ENCODE measurements at places on chromosomes 6 and 20.

- no peak for DNase-seq
Measured at GRCh38 chr6:30870546-30870945, 13.8 kb upstream of the DDR1 start.

DNA sequence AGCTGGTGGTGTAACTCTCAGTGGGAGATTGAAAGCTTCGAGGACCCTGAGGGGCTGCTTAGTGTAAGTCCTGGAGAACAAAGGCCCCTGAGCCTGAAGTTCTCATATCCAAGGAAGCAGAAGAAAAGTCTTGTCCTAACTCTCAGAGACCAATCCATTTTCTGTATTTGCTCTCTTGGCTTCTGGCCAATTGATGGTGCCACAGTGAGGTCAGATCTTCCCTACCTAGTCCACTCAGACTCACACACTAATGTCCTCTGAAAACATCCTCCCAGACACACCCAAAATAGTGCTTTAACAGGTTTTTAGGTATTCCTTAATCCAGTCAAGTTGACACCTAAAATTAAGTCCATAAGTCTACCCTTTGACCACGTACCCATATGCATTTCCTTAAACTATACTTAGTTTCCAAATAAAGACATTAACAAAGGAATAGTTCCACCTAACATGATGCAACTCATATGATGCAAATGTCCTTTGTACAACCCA is 29.4 kb downstream of the ZNF292 start:
- DNase-seq = no peak

GRCh38 chr6:27230758-27231111 is 16.8 kb upstream of the PRSS16 start:
- no peak for DNase-seq

- peak; percentile 90 for DNase-seq
Measured at GRCh38 chr6:89985751-89986493, 91.7 kb downstream of the GJA10 start.

Measured in GM23248 (cell line).